Heart left ventricle (tissue), 16 donors: ENCODE measurements at places on chromosomes 7 and 10. TPM values are rescaled to one million over a fixed set of nuclear protein-coding genes. Genes with fewer than 3 reads are reported as not detected.

GRCh38 chr7:69349291-69349690, 249.0 kb upstream of the AUTS2 start:
- no peak for DNase-seq

- no peak for DNase-seq
These were observed 13.6 kb downstream of the PDK4 start for GRCh38 chr7:95582578-95583293.

GRCh38 chr10:44947371-44948152, 12.0 kb upstream of the RASSF4 start:
- no peak for DNase-seq

GRCh38 chr10:113775686-113776294, 24.3 kb downstream of the PLEKHS1 start:
- no peak for DNase-seq

DNA sequence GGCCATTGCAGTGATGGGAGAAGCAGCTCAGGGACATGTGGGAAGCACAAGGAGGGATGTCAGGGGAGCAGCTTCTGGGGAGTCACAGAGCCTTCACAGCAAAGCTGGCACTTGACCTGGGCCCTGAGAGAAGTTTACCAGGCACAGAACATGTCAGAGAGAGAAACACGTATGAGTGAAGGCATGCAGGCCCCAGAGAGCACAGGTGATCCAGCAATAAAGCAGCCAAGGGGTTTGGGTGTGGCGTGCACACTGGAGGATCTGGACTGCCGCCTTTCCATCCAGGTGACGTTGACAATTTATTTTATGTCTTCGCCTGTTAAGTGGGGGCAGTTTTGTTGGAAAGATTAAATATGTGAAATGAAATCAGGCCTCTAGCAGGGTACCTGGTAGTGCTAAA, 252.6 kb upstream of the COBL start:
- no peak for DNase-seq

DNA sequence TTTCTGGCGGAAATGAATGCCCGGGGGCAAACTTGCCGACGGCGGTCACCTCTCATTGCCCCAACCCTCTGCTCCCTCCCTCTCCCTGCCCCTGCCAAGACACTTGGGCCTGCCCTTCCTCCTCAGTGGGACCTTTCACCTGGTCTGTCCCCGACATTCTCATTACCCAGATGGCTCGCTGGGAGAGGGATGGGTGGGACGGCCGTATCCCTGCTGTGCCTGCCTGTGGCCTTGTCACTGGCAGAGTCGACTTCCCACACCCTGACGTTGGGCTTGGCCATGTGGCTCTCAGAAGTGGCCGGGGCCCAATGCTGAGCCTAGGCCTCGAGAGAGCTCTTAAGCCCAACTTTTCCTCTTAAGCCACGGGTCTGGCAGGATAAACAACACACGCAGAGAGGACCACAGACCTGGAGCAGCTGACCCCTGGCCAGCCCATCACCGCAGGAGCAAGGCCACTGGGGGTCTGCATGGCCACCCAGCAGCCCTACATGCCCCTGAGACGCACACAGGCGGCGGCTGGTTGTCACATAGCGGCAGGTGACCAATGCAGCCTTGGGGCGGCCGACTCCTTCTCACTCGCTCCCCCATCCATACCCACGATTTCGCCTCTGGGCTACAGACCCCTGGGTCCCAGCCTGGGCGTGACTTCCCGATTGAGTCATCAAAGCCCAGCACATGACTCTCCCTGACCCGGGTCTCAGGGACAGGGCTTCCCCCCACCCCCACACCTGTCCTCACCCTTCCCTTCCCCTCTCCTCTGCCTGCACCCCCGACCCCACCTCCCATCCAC, 40.1 kb downstream of the SLC29A4 start:
- DNase-seq = no peak

DNA sequence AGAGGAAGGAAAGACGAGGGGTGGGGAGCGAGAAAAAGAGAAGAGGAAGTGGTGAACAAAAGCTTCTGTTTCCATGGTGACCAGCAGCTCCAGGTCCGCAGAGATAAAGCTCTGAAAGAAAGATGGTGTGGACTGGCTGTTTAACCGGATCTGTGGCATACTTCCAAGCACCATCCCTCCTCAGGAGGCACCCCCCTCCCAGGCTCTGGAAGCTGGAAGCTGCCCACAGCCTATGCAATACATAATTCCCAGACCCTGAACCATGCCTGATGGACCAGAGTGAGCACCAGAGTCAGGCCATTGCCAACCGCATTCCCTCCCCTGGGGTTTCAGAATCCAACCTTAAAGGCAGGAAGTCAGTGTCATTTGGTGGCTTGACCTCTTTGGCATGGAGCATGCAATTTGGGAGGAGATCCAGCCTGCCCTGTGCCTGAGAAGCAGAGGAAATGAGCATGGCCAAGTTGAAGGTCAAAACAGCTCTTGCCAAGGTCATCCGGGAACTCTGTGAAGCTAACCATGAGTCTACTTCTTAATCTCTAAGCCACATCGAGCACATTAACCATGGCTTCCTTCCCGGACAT, 22.2 kb upstream of the CPXM2 start:
- DNase-seq = peak; percentile 32

DNA sequence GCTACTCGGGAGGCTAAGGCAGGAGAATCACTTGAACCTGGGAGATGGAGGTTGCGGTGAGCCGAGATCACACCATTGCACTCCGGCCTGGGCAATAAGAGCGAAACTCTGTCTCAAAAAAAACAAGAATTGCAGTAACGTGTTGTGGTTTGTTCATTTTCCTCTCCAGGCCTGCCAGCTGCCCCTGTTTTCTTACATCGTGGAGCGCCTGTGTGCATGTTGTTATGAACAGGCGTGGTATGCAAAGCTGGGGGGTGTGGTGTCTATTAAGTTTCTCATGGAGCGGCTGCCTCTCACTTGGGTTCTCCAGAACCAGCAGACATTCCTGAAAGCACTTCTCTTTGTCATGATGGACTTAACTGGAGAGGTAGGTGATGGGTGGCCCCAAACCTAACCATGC, 52.1 kb downstream of the TRRAP start:
- DNase-seq = no peak

- no peak for DNase-seq
These were observed 1017.0 kb upstream of the GHITM start for GRCh38 chr10:83122336-83122735.

Gene CPVL
- 247 TPM for total RNA-seq

- no peak for DNase-seq
These were observed 35.4 kb downstream of the PRR15 start for GRCh38 chr7:29599026-29599425.

Gene LAMB1
- total RNA-seq = 113 TPM

DNA sequence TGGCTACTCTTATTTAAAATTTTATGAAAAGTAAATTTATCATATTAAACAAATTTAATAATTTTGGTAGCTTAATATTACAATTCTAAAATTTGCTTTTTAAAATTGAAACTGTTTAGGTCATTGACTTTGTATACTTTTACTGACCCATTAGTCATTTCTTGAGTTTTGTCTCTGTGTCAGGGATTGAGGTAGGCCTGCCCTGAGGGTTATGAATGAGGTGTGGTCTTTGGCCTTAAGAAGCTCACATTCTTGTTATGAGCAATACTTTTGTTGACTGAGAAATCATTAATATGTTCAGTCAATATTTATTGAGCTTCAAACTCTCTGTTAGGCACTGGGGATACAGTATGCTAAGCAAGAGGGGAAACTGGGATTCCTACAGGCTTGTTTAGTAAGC, 47.0 kb upstream of the RPA3 start:
- DNase-seq = no peak

Gene ANK3
- total RNA-seq = 576 TPM

Gene EMX2
- total RNA-seq = 0.54 TPM

Gene SORCS1
- total RNA-seq = 1.2 TPM

DNA sequence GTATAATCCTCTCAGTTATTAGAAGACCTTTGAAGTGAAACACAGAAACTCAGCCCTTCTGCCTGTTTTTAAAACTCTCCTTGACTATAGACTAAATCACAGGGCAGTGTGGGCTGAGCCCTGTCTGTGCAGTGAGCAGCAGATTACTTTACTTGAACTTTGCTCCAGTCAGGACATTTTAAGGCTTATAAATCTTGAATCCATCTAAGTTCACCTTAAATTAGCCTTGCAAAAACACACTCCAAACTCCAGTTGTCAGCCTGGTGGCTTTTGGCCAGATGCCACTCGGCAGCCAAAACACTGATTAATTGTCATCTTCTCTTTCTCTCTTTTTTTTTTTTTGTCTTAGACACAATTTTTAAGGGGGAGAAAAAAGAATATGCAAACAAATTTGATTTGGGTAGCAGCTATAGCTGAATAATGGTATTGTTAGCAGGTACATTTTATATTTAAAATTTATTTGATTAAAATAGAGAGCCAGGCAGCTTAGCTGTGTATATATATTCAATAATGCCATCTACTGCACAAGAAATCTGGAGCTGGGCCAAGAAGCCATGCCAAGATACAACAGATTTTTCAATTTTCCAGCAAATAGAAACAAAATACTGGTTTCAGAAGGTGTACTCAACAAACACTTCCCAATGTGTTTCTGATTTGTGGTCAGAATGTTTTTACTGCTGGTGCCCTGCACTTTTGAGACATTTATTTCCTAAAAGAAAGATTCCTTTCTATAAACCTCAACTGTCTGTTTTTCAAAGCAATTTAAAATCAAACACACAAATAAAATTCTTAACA, 247.7 kb downstream of the TFEC start:
- DNase-seq = no peak

- DNase-seq = no peak
These were observed 247.4 kb downstream of the ELFN1 start for GRCh38 chr7:1917221-1918062.

- no peak for DNase-seq
These were observed 37.1 kb downstream of the SMURF1 start for GRCh38 chr7:99106821-99107241.

- DNase-seq = peak; percentile 18
These were observed 368.9 kb downstream of the SORCS1 start for GRCh38 chr10:106795619-106796018.

DNA sequence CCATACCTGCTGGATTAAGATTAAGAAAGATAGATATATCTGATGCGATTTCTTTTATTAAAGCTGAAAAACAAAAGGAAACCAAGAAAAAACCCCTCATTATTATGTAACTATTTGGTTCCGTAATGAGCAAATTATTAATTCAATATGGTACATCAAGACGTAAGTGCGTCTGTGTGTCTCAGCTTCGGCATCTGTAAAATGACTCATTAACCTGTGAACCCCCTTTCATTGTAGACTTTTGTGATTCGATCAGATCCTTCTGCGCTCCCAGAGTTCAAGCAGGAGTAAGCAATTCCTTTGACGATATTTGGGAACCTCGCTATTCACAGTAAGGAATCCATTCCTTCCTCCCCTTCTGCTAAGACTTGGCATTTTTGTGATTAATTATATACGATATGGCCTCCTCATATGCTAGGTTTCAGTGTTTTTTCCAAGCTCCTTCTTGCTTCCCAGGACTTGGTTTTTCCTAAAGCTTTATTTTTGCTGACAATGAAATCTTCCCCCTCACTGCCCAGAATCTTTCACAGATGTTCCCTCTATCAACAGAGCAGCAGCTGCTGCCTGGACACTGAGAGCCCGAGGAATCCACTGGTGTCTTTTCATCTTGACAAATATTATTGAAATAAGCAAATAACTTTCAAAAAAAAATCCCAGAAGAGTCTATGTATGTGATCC, 171.7 kb upstream of the CELF2 start:
- DNase-seq = no peak

GRCh38 chr10:3766046-3766756, 18.8 kb downstream of the KLF6 start:
- no peak for DNase-seq

- no peak for DNase-seq
These were observed 206.2 kb downstream of the VTI1A start for GRCh38 chr10:112653215-112653614.

Gene OPALIN
- total RNA-seq = not detected

DNA sequence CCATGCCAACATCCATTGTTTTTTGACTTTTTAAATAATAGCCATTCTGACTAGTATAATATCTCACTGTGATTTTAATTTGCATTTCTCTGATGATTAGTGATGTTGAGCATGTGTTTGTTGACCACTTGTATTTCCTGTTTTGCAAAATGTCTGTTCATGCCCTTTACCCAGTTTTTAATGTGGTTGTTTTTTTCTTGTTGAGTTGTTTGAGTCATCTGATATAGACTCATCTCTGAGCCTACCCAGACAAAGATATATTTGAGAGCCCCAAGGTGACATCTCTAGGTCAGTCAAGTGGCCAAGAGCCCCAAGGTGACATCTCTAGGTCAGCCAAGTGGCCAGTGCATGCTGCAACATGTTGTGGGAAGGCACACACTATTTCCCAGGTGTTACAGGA, 224.7 kb downstream of the HECW1 start:
- DNase-seq = no peak

Gene STOX1
- 0.32 TPM for total RNA-seq

Gene FAM24B
- total RNA-seq = 0.80 TPM

Gene KCNH2
- total RNA-seq = 85.8 TPM

DNA sequence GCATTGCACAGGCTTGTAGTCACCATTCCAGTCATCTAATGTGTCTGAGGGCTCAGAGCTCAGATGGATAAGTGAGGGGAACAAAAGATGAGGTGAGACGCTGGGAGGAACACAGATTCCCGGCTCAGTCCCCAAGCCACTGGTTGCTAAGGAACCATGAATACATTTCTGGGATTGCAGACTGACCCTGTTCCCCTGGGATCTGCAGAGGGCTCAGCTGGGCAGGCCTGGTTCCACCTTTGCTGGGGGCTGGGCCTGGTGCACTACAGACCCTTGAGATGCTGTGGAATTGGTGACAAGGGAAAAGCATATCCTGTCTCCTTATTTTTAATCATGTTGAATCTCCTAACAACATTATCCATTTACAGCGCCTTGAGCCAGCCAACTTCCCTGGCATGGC, 19.2 kb downstream of the ELFN1 start:
- peak; percentile 2 for DNase-seq

Gene PPP1R3C
- 270 TPM for total RNA-seq

GRCh38 chr7:30990673-30991170, 27.0 kb downstream of the GHRHR start:
- no peak for DNase-seq

DNA sequence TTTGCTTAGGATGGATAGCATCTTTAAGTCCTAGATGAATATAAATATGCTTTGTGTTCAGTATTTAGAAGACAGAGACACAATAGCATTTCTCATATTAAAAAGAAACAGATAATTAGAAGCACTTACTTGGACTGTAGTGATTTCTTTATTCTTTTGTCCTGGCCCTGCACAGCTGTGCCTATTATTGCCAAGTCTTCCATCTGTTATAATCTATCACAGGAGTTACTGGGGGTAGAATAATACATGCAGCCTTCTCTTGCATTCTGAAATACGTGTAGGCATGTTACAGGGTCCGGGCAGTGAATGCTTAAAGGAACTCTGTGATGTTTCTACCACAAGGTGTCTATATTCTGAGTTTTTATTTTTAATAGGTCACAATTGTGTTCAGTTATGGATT, 461.5 kb upstream of the COBL start:
- DNase-seq = no peak
